ENCODE measurements at places on chromosomes 16 and 17.
A peak's percentile ranks its signal among the peaks of the same experiment; 100 is the strongest.

GRCh38 chr17:57920916-57921703, 34.1 kb downstream of the CUEDC1 start:
- DNase-seq: no peak

- no peak for DNase-seq
Measured at GRCh38 chr16:54931120-54932014, 702 bp downstream of the IRX5 start.

- no peak for DNase-seq
Measured at GRCh38 chr17:70644096-70644495, 474.8 kb downstream of the KCNJ2 start.

DNA sequence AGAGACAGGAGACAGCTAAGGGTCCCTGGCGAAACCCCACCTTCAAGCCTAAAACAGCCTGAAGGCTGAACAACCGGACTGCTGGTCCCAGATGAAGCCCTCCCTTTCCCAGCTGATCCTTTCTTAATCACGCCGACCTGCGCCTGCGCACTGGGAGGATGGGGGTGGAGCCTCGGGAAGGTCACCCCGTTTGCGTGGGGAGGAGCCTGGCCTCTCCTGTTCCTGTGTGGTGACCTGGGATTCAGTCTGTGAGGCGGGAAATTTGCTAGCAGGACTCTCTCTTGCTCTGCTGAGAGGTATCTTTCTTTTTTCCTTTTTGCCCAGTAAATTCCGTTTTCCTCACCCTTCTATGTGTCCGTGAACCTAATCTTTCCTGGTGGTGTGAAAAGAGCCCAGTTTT, 9.6 kb downstream of the FAM20A start:
- no peak for DNase-seq

- DNase-seq: no peak
Measured at GRCh38 chr17:45874151-45874550, 20.2 kb upstream of the MAPT start.

GRCh38 chr16:70151391-70151790, 22.2 kb upstream of the CLEC18C start:
- no peak for DNase-seq

DNA sequence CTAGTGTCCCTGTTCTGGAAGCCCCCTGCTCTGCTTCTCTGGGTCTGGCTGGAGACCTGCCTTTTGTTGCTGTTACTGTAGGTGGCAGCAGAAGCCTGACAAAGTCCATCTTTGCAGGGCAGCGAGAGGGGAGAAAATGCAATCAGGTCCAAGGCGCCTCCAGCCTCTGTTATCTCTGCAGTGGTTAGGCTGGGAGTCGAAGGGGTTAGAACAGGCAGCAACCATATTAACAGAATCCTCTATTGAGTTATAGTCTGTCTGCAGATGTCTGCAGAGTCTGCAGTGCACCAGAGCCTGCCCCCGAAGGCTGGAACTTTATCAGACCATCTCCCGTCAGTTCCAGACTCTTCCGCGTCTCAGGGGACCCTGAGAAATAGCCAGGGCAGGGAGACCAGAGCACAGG, 404.9 kb upstream of the EEF2KMT start:
- no peak for DNase-seq

DNA sequence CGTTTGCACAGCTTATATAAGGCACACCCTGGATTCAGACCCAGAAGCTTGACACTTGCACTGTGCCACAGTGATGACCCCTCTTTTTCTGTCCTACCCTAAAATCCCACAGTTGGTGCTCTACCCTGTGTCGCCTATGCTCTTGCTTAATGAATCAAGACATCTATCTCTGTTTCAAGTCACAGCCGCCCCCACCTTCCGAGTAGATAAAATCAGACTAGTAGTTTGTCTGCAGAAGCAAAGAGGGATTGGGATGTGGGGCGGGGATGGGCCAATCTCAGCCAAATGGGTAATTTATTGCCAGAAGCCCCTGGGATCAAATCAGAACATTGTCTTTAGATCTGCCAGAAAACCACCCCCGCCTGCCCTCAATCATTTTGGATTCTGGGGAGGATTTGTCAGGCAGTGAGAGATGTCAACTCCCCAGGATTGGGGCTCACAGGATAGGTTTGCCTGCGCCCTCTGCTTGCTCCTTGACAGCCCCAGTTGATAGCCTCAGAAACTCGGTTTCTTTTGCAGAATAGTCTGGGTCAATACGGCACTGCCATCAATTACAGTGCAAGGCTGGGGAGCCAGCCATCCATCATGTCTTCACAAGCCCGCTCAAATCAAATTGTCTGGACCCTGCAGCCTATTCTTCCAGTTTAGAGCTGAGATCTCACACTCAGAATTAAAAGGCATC, 520.8 kb downstream of the GRIN2A start:
- no peak for DNase-seq

GRCh38 chr17:45009676-45010467, 41.6 kb downstream of the DCAKD start:
- DNase-seq: no peak

DNA sequence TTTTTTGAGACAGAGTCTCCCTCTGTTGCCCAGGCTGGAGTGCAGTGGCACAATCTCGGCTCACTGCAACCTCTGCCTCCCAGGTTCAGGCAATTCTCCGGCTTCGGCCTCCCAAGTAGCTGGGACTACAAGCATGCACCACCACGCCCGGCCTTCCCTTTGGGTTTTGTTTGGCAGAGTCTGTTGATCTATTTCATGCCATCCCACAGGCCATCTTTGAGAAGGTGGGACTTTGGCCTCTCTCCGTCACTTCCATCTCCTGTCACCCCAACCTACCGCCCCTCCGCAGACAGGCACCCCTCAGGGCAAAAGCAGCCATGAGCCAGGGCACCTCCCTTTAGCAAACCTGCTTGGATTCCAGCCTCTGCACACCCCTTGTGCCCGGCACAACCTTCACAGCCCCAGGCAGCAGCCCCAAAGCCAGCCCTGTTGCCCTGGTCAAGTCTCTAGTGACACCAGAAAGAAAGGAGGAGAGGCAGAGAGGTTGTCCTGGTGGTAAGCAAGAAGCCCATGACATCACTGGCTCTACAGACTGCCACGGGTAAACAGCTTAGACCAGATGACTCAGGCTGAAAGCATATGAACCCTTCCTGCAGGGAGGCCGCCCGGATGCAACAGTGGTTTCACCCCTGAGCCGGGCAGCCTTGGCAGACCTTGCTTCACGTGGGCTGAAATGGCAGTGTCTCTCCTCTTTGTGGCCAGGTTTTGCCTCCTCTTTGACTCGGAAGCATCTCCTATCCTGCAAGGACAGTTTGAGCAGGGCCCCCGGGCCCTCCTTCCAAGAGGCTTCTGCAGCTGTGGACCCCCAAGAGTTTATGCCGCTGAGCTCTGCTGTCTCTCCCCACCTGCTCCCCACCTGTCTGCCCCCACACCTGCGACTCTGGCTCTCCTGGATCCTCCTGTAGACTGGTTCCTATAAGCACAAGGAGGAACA, 8.1 kb upstream of the TIMP2 start:
- DNase-seq: peak; percentile 13

- DNase-seq: no peak
Measured at GRCh38 chr17:79779661-79780365, 1.9 kb downstream of the CBX2 start.

GRCh38 chr17:17709815-17710321, 28.6 kb downstream of the RAI1 start:
- DNase-seq: no peak

GRCh38 chr17:75010683-75011400, 1.6 kb upstream of the MRPL58 start:
- DNase-seq: no peak

DNA sequence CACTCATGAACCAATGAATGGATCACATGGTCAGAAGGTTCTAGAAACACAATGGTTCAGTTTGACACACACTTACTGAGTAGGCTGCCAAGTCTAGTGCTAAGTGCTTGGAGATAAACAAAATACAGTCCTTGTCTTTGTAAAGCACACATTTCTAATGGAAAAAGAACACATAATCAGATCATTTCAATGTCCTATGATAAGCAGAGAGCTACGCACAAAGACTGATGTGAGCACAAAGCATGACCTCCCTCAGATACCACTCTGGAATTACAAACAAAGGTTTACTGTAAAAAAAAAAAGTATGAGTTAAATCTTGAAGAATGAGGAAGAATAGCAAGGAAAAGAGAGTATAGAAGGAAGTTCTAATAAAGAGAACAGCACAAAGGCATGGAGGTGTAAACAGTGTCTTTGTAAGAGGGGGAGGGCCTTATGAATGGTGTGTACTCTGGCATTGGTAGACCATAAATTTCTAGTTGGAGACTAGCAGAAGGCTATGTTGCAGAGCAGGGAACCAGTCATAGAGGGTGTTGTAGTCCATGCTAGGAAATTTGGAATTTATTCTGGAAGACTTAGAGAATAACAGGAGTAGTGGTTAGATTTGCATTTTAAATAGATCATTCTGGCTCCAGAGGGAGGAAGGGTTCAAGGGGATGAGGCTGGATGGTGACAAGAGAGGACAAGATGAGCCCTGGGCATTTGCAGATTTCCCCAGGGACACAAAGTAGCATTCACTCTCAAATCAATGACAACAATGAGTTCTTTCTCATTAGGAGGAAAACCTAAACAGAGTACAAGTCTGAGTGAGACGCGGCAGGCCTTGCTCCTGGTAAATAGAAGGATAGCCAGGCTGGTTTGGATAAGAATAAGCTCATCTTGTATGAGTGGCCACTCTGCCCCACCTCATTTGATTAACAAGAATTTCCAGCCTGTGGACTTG, 468.0 kb downstream of the TOX3 start:
- DNase-seq: no peak

- DNase-seq: no peak
Measured at GRCh38 chr17:8314797-8315763, 5.0 kb downstream of the ARHGEF15 start.

GRCh38 chr16:1181404-1182315, 28.8 kb downstream of the CACNA1H start:
- no peak for DNase-seq

GRCh38 chr16:16890964-16891363, 512.0 kb downstream of the NPIPA7 start:
- DNase-seq: no peak

DNA sequence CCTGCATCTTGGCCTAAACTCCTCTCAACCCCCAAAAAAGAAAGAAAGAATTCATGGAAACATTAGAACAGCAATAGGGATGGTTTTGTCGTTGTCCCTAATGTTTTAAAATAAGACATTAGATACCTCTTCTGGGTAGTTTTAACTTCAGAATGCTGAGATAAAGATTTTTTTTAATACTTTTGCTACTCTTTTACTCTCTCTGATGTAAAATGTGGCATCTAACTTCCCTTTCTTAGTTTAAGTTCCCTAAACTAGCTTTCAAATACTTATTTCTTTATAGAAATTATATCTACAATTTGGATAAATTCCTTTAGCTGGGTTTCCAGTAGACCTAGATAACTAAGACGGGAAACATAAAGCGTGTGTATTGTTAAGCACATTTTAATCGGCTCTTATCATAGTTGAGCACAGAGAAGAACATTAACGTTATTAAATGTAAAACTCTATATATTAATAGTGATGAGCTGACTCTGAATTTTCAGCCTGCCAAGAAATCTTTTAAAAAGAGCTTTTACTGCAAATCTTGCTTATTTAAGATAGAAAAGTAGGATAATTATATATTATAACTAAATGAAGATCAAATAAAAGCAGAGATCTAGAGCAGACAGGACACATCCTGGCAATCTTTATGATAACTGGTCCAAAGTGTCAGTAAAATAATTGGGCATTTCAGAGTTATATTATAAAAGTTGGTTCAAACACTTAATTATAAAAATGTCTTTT, 183.2 kb downstream of the CYB561 start:
- no peak for DNase-seq

GRCh38 chr17:79075446-79075750, 774 bp downstream of the ENGASE start:
- DNase-seq: peak; percentile 24

DNA sequence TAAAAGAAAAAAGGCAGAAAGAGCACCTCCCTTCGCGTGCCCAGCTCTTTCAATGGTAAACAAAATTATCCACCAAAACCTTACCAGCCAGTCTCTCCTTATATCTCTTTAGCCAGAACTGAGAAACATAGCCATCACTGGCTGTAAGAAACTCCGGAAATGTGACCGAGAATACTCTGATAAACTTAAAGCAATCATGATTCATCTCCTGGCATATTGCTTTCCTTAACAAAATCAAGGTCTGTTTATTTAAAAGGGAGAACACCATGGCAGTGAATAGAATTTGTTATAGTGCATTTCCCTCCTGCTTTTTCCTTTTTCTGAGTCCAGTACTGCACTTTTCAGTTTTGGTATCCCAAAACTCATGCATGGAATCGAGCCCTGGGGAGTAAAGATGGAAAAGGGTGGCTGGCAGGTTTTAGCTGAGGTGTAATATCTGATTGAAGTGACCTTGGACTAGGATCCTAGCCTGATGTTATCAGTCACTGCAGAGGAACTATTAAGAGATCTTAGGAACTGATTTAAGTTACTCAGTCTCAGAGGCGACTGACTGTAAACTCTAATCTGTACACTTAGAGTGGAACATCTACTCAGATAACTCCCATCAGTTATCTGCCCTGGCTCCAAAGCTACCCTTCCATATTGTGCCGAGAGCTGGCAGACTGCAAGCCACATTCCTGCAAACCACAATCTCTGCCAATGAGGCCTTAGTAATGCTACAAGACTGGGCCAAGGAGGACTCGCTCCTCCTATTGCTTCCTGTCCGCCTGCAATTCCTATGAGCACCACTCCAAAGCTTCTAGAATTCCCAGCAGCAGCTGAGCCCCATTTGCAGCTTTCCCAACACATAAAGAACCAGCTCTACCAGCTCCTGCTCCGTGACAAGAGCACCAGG, 7.4 kb upstream of the COX10 start:
- no peak for DNase-seq

- no peak for DNase-seq
Measured at GRCh38 chr17:38673707-38674013, 1.1 kb downstream of the EPOP start.

- DNase-seq: no peak
Measured at GRCh38 chr17:56658648-56659047, 65.1 kb downstream of the NOG start.

GRCh38 chr16:64749346-64749745, 372.5 kb downstream of the CDH11 start:
- DNase-seq: no peak

DNA sequence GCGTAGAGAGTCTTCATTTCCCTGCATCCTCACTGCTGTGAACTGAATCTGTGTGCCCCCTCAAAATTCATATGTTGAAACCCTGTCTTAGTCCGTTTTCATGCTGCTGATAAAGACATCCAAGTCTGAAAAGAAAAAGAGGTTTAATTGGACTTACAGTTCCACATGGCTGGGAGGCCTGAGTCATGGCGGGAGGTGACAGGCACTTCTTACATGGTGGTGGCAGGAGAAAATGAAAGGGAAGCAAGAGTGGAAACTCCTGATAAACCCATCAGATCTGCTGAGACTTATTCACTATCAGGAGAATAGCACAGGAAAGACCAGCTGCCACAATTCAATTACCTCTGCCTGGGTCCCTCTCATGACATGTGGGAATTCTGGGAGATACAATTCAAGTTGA, 3.1 kb upstream of the CCDC42 start:
- DNase-seq: no peak

All from T-helper 1 cell (primary cell).